Peyer's patch (tissue), 4 donors: ENCODE measurements at places on chromosomes 3 and 15.

DNA sequence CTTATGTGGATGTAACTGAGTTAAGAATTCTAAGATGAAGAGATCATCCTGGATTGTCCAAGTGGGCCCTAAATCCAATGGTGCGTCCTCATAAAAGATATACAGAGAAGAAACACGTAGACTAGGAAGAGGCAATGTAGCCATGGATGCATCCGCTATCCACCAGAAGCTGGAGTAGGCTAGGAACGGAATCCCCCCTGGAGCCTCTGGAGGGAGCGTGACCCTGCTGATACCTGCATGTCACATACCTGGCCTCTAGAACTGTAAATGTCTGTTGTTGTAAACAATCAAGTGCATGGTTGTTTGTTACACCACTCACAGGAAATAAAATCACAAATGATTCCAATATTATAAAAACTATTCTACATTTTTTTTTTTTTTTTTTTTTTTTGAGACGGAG, 254.5 kb upstream of the RORA start:
- no peak for DNase-seq

DNA sequence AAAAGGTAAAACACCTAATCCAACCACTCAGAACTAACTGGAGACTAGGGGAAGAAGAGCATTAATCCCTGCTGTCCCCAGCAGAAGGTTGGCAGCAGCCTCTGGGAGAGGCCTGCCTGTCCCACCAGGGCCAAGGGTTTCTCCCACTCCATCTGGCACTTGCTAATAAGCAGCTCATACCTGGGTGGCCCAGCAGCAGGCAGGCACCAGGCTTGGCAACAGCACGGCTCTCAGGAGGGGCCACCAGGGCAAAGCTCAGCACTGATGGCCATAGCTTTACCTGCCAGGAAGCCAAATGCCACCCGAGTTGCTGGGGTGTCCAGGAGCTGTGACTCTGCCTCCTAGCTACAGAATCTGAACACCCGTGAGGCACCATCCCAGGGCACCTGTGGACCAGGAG, 58.3 kb downstream of the BOC start:
- DNase-seq: no peak

DNA sequence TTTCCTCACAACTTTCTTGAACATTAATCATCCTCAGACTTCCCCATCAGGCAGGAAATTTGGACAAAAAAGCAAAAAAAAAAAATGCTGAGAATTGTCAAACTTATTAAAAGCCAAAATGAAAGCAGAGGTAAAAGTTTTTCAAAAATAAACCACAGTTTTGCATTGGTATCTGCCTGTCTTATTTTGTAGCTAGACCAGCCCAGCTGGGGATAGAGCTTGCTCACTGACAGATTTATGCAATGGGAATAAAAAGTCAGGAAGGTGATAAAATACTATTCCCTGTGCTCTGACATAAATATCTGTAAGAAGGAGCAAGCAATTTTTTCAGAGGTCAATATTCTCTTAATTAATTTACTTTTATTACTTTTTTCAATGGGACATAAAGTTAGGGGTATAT, 1006.7 kb upstream of the ALCAM start:
- DNase-seq: no peak

GRCh38 chr3:193960487-193961274, 175.3 kb upstream of the HES1 start:
- DNase-seq: peak; percentile 77

DNA sequence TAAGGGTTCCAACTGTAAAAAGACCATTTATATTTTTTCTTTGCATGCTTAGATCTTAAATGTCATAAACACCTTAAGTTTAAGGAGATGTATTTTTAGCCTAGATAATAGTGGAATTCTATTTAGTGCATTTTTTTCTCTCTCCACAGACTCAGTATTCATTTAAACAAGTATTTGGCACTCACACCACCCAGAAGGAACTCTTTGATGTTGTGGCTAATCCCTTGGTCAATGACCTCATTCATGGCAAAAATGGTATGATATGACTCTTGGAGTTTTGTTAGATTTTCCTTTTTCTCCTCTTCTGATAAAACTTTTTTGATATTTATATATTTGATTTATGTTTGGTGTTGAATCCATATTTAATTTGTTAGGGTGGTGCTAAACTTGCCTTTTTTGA, 7.3 kb downstream of the KIF23 start:
- DNase-seq: no peak
